SK-N-SH (cell line): ENCODE measurements at places on chromosomes 16 and 17. TPM values are rescaled to one million over a fixed set of nuclear protein-coding genes. Genes with fewer than 3 reads are reported as not detected.

Gene SPATA33
- polyA plus RNA-seq, result 7.2 and 8.5 TPM in 2 replicates

- no peaks in the 10 kb centered on the region for H3K4me1 ChIP-seq
- DNase-seq, result no peak
- no peak overlapping the region for H3K27ac ChIP-seq
- no peaks in the 10 kb centered on the region for H3K27me3 ChIP-seq
Observed at GRCh38 chr16:68548947-68549346, 9.9 kb downstream of the ZFP90 start.

DNA sequence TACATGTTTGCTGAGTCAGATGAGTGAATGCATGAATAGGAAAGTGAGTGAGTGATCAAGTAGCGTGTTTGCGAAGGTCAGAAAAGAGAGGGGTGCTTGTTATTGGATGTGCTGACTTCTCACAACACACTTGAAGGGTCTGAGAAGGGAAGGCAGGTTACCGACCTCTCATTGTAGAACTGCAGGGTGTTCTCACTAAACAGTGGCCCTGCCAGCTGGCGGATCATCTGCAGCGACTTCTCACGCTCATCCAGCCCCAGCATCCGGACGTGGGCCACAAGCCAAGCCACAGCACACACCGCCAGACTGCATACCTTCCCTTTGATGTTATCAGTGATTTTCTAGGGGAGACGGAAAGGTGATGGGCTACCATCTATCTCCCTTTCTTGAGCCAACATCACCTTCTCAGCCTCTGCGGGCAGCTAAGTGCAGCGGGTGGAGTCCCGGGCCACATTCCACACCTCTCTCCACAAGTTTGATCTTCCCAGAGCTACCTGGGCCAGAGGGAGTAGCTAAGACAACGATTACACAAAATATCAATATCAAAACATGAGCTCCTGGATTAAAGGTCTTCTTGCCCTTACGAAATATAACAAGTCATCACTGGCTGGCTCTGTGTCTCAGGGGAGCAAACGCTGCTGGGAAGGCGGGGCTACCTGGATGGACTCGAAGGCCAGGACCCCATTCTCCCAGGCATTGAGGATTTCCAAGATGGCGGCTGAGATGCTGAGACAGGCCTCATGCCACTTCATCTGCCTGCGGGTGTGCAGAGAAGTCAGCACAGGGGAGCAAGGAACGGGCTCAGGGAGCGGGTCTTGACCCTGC is 11.0 kb downstream of the CSF3 start:
- H3K4me3 ChIP-seq, result no peak overlapping the region
- H3K36me3 ChIP-seq, result peaks cover 19% of the 10 kb centered on the region
- H3K4me1 ChIP-seq, result peaks cover 6% of the 10 kb centered on the region; the same call in 1 of the 2 replicates
- DNase-seq, result no peak

Gene CTRB1
- not detected in 2 replicates for polyA plus RNA-seq

- DNase-seq, result no peak
- H3K36me3 ChIP-seq, result no peaks in the 10 kb centered on the region
- H3K27ac ChIP-seq, result no peak overlapping the region
- no peak overlapping the region for H3K4me3 ChIP-seq
- no peaks in the 10 kb centered on the region for H3K4me1 ChIP-seq
- no peaks in the 10 kb centered on the region for H3K27me3 ChIP-seq
Observed at GRCh38 chr16:9844361-9844760, 337.9 kb downstream of the GRIN2A start.

- no peaks in the 10 kb centered on the region for H3K36me3 ChIP-seq
- no peaks in the 10 kb centered on the region for H3K4me1 ChIP-seq
- no peak overlapping the region for H3K27ac ChIP-seq
- H3K27me3 ChIP-seq, result peaks cover 67% of the 10 kb centered on the region
- no peak for DNase-seq
Observed at GRCh38 chr17:48392857-48393256, 37.2 kb downstream of the SKAP1 start.

DNA sequence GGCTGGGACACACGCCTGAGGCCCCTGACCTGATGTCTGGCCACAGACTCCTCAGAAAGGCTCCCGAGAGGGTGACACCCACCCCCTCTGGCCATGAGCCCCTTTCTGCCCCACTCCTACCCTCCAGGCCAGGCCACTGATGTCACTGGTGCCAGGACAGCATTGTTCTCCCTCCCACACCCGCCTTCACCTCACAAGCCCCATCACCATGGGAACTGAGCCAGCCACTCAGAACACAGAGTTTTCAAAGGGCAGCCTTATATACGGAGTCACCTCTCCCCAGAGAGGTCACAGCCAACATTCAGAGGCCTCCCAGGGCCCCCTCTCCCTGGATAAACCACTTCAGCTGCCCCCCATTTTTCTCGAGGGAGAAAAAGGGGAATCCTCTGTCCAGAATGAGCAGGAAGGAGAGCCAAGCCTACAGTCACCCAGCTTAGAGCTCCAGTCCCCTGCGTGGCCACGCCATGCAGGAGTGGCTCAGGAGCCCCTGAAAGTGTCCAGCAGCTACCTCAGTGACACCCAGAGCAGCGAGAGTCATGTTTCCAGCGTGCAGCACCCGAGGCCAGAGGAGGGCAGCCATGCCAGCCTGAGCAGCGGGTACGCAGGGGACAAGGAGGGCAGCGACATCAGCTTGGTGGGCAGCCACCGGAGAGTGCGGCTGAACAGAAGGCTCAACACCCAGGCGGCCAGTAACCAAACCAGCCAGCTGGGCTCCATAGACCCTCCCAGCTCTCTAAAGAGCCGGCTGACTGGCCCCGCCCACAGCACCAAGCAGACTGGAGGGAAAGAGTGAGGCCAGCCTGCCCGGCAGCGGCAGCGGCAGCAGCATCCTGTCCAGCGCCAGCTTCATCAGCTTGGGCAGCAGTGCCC is at the start of gene C16orf82:
Gene C16orf82 (plus strand): TSS at position 260 of the 870 bp plus-strand sequence.
- DNase-seq, result peak; percentile 44
- no peaks in the 10 kb centered on the region for H3K4me1 ChIP-seq
- H3K4me3 ChIP-seq, result no peak within 1 kb of the TSS

DNA sequence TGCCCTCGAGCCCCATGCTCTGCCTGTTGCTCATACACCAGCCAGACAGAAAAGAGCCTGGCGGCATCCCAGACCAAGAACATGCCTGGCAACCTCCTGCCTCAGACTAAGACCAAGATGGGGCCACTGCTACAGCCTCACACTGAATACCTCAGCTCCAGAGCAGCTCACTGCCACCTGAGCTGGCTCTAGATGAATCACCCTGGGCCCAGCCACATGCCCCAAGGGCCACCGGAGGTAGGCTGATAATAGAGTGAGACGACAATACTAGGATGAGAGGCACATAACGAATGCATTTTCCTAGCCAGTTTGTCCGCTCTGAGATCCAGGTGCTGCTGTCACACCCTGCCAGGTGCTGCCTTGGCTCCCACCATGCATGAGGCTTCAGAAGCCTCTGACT is 13.0 kb downstream of the PIP4K2B start:
- peaks cover 11% of the 10 kb centered on the region; the same call in 1 of the 2 replicates for H3K4me1 ChIP-seq

DNA sequence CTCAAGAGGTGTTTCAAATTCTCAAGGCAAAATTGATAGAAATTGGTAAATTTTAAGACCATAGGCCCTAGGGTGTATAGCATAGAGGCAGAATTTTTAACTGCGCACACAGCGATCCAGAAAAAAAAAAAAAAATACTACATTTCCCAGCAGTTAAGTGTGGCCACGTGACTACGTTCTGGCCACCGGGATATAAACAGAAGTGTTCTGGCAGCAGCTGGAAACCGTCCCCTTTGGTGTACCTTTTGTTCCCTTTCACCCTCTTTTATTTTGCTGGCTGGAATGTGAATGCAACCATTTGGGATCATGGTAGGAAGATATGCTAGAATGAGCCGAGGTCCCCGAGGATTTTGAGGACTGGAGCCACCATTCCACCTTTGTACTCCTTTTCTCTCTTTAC is 52.7 kb upstream of the AKAP1 start:
- H3K4me3 ChIP-seq, result no peak overlapping the region
- peaks cover 5% of the 10 kb centered on the region for H3K27me3 ChIP-seq
- DNase-seq, result no peak
- H3K36me3 ChIP-seq, result no peaks in the 10 kb centered on the region
- H3K27ac ChIP-seq, result no peak overlapping the region

- DNase-seq, result peak; percentile 97
- H3K27ac ChIP-seq, result no peak overlapping the region
- H3K4me3 ChIP-seq, result no peak overlapping the region; the same call in 1 of the 2 replicates
Observed at GRCh38 chr17:79087428-79088143, 13.0 kb downstream of the ENGASE start.

- no peak overlapping the region for H3K27ac ChIP-seq
- H3K4me1 ChIP-seq, result peaks cover 5% of the 10 kb centered on the region; the same call in 1 of the 2 replicates
- H3K4me3 ChIP-seq, result no peak overlapping the region
- no peaks in the 10 kb centered on the region for H3K36me3 ChIP-seq
Observed at GRCh38 chr16:3961449-3961849, 80.9 kb upstream of the CREBBP start.

Gene MYOCD
- polyA plus RNA-seq, result not detected in 2 replicates

Gene KRT15
- 16.9 and 17.0 TPM in 2 replicates for polyA plus RNA-seq

DNA sequence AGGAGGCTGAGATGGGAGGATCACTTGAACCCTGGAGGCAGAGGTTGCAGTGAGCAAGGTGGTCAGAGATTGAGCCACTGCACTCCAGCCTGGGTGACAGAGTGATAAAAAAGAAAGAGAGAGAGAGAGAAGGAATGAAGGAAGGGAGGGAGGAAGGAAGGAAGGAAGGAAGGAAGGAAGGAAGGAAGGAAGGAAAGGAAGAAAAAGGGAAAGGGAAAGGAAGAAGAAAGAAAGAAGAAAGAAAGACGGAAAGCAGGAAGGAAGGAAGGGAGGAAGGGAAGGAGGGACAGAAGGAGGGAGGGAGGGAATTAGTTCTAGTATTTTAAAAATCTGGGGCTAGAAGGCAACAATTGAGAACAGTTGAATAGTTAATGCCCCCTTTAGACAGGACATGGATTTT is 161.5 kb upstream of the CACNG3 start:
- no peaks in the 10 kb centered on the region for H3K4me1 ChIP-seq
- no peak for DNase-seq
- no peak overlapping the region for H3K27ac ChIP-seq
- no peak overlapping the region for H3K4me3 ChIP-seq
- H3K27me3 ChIP-seq, result no peaks in the 10 kb centered on the region

Gene NLRC3
- polyA plus RNA-seq, result not detected in 2 replicates

DNA sequence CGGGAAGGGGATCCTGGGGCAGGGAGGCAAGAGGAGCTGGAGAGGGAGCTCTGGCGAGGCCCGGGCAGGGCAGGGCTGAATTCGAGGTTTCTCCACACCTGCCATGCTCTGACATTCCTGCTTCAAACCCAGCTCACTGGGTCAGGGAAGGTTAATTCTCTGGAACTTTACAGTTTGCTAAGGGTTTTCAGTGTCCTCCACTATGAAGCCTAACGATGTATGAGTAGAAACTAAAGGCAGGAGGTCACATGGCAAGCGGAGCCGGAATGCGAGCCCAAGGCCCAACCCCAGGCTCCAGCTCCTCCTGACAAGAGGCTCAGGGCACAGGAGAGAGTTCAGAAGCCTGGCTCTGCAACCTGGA is 29.2 kb downstream of the DCAKD start:
- peak overlapping the region; percentile 19; the same call in 1 of the 2 replicates for H3K4me3 ChIP-seq
- no peak for DNase-seq

- no peak overlapping the region for H3K27ac ChIP-seq
- H3K4me3 ChIP-seq, result no peak overlapping the region
- DNase-seq, result no peak
- peaks cover 21% of the 10 kb centered on the region; the same call in 1 of the 2 replicates for H3K4me1 ChIP-seq
- peaks cover 28% of the 10 kb centered on the region for H3K36me3 ChIP-seq
Observed at GRCh38 chr17:82060614-82061013, 5.0 kb downstream of the DUS1L start.

DNA sequence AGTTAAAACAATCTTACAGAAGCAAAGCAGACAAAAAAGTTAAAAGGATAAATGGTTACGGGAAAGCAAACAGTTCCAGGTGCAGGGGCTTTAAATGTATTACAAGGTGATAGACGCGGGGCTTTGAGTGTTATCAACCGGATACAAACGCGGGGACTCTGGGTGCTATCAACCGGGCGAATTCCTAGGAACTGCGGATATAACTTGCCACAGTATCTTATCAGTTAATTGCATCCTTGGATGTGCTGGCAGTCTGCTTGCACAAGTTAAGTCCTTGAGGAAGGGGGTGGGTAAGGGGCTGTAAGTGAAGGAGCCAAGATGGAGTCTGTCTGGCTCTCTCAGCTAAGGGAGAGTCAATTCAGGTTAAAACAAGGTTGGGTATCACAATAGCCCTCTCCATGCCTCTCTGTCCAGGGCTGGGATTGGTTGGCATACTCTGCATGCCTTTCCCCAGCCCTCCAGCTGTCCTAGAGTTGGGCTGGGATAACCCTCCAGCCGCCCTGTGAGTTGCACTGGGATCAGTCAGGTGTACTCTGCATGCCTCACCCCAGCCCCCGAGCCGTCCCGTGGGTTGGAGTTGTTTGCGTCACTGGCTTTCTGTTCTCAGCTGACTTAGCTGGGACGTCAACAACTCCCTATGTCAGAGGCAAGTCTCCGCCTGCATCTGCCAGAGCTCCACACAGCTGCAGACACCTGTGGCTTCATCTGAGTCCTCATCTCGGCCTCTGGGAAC is 40.9 kb downstream of the TMEM235 start:
- H3K4me3 ChIP-seq, result no peak overlapping the region
- H3K4me1 ChIP-seq, result no peaks in the 10 kb centered on the region
- H3K27ac ChIP-seq, result no peak overlapping the region; the same call in 1 of the 2 replicates
- H3K27me3 ChIP-seq, result peaks cover 16% of the 10 kb centered on the region

- peaks cover 18% of the 10 kb centered on the region for H3K27me3 ChIP-seq
- no peak overlapping the region for H3K4me3 ChIP-seq
- no peaks in the 10 kb centered on the region for H3K36me3 ChIP-seq
- no peaks in the 10 kb centered on the region for H3K4me1 ChIP-seq
Observed at GRCh38 chr16:12907670-12908233, 6.4 kb downstream of the SHISA9 start.

DNA sequence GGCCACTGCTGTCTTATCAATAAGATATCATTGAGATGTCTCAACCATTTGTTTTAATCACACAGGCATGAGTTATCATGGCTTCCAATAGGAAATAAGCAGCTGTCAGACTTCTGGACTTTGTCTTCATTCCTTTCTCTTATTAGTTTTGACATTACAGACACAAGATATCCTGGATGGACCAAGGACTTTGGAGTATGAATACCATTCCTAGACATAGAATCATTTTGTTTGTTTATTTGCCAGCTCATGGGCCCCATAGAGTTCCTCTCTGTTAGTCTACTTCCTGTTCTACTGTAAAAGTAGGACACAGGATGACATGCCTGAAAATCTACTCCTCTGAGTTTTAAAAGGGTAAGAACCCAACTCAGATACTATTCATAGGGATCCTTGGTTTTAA is 77.7 kb upstream of the KCNJ16 start:
- no peaks in the 10 kb centered on the region for H3K36me3 ChIP-seq
- peak overlapping the region; percentile 56 for H3K27ac ChIP-seq
- no peaks in the 10 kb centered on the region for H3K27me3 ChIP-seq
- H3K4me1 ChIP-seq, result no peaks in the 10 kb centered on the region; the same call in 1 of the 2 replicates
- DNase-seq, result no peak
- H3K4me3 ChIP-seq, result no peak overlapping the region

Gene MILR1
- polyA plus RNA-seq, result 4.9 and 6.0 TPM in 2 replicates

DNA sequence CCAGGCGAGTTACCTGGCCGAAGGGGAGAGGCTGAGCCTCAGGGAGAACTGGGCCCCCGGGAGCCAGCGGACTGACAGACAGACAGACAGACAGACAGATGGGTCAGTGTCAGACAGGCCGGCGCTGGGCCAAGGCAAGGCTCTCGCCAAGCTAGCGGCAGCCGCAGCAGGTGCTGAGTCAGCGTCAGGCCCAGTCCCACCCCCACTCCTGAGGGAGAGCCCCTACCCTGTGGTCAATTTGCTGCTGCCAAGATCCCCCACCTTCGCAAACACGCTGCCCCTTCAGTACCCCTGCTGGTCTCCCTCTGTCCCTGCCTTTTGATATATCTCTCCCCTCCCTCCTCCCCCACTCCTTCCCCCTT is 1.5 kb downstream of the FGF11 start:
- H3K4me1 ChIP-seq, result peaks cover 32% of the 10 kb centered on the region; the same call in 1 of the 2 replicates
- H3K27ac ChIP-seq, result no peak overlapping the region
- peak overlapping the region; percentile 67 for H3K4me3 ChIP-seq
- no peaks in the 10 kb centered on the region for H3K27me3 ChIP-seq
- peak; percentile 72 for DNase-seq
